ENCODE measurements at places on chromosomes 2 and 18.

DNA sequence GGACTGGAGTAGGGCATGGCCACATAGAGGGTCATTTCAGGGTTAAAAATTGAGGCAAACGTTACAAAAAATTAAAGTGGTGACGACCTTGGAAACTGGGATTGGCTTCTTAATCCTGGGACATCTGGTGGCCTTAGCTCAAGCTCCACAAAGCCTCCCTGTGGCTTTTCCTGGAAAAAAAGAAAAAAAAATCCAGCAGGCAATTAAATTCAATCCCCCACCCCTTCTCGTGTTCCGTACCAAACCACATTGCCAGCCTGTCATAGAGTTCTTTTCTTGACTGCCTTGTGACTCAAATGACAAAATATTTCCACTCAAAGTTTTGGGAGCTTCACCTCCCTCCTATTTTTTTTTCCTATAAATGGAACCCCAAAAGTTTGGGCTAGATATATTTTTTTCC lies 195.6 kb downstream of the HRH4 start:
- no peak for DNase-seq

- no peak for DNase-seq
Measured at GRCh38 chr18:44342162-44342561, 338.5 kb upstream of the SETBP1 start.

DNA sequence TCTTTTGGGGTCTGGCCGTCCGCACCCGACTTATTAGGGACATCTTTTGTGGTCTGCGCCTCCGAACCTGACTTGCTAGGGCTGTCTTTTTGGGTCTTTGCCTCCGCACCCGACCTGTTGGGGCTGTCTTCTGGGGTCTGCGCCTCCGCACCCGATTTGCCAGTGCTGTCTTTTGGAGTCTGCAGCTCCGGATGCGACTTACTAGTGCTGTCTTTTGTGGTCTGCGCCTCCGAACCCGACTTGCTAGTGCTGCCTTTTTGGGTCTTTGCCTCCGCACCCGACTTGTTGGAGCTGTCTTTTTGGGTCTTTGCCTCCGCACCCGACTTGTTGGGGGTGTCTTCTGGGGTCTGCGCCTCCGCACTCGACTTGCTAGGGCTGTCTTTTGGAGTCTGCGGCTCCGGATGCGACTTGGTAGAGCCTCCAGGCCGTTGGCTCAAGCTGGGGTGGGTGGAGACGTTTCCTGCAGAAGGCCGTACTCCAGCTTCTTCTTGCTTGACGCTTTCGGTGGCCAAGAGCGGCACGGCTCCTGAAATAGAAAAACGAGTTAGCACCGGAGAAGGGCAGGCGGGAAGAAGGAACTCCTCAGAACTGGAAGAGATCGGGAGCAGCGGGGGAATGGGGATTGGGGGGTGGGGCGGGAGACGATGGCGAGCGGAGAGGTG lies 498 bp downstream of the TGOLN2 start:
- DNase-seq, result peak; percentile 68

- no peak for DNase-seq
Measured at GRCh38 chr2:97967931-97968627, 27.7 kb downstream of the TMEM131 start.

DNA sequence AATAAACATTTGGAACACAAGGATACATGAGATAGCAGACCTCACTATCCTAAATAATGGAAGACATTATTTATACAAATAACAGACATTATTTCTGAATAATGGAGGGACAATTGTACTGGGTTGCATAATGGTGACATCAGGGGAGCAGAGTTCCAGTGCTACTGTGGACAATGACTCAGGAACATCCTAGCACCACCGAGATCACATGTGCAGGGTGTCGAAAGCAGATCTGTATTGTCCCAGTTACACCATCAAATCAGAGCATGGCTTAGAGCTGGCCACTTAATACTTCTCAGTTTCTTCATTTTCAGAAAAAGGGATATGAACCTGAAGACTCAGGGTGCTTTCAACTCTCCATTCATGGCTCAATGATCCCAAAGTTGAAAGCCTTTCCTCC lies 249.1 kb upstream of the RBMS1 start:
- DNase-seq, result no peak
